ENCODE measurements at places on chromosomes 16 and 17.
A peak's percentile ranks its signal among the peaks of the same experiment; 100 is the strongest.

GRCh38 chr16:24609740-24610415 lies 70.5 kb downstream of the RBBP6 start:
- peak; percentile 7 for DNase-seq

DNA sequence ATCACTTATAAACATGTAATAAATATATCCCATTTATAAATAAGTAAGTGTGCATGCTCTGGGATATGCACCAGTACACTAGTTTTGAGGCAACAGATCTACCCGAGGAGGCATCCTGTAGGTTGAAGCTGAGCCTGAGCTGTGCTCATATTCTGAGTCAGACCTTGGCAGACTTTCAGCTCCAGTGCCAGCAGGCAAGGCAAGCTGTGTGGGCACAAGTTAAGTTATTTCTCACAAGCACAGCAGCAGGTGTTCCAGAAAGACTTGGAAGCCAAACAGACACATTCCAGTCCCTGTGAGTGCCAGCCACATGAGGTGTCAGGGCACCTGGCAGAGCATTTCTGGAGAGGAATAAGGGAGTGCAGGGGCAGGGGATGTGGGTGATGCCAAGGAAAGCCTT lies 1.3 kb upstream of the CLEC19A start:
- DNase-seq: no peak

GRCh38 chr17:80270836-80271235 lies 10.2 kb downstream of the RNF213 start:
- peak; percentile 48 for DNase-seq

DNA sequence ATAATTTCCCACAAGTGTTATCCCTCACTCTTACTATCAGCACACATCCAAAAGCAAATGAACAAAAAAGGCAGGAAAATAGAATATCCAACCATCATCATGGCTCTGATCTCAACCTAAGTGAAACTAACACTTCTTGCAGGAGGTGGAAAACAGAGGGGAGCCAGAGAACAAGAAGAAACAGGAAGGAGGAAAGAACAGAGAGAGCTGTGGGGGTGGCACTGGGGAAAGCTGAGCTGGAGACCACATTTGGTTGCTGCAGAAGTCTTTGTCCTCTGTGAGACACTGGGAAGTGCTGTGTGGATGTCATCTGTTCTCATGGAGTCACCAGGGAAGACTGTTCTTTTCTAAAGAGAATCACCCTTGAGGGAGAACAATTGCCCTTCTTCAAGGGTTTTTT lies 34.7 kb downstream of the GRB7 start:
- DNase-seq: peak; percentile 42

DNA sequence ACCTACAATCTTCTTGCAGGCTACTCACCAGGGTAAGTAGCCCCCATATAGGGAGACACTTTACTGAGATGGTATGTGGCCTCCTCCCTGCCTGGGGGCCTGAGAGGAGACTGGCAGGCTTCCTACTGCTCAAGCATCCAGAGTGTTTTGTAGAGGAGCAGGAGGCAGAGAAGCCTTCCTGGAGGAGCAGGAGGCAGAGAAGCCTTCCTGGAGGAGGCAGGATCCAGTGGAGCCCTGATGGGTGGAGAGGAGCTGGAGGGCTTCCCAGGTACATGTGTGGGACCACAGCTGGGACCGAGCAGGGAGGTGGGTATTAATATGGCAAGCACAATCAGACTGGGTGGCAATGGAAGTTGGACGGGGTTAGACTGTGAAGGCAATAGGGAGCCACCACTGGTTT lies 2.1 kb upstream of the ADGRG5 start:
- DNase-seq: no peak

- DNase-seq: no peak
These were observed 186.0 kb upstream of the FOXF1 start for GRCh38 chr16:86324320-86324719.

DNA sequence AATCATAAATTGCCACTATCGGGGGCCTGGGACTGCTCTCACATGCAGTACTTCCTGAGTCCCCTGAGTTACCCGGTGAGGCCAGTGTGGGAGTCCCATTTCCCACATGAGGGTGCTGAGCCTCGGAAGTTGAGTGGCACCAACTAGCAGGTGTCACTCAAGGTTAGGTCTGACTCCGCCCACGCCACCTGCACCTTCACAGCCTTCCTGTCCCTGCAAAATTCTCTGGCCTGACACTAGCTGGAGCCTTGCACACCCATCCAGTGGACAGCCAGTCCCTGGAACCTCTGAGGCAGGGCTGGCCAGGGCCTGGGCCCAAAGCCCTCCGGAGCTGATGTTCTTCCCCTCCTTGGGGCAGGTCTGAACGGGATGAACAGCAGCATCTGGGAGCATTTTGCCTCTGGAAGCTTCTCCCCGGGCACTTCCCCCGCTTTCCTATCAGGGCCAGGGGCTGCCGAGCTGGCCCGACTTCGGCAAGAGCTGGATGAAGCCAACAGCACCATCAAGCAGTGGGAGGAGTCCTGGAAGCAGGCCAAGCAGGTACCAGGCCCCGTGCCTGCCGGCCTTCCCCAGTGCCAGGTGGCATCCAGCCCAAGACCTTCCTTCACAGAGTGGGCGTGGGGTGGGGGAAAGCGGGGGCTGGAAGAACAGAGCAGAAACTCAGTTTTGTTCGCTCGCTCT lies 21.9 kb downstream of the UNC13D start:
- DNase-seq: peak; percentile 73

DNA sequence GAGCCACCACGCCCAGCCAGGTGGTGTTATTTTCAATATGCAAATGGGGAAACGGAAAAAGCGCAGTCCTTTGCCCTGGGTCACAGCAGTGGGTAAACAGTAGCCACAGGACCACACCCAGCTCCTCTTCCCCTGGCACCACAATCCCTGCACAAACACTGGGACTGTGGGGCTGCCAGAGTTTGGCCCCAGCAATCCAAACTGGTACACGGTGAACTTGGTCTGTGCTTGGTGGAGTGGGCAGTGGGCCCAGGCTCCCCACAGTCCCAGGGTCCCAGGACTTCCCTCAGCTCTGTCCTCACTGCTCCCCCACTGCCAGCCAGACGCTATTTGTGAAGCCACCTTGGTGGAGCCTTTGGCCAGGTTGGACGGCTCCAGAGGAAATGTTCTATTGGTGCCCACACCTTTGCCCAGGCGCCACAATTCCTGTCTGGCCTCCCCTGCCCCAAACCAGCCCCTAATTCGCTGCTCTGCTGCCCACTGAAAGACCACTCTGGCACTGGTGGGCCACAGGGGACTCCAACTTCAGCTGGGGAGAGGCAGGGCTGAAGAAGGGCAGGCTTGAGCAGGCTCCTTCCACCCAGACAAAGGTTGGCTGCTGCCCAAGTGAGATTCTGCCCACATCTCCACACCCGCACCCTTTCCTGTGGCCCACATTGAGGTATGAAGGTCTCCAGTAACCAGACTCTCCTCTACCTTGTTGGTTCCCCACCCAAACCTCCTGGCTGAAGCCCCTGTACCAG lies 2.1 kb downstream of the CHAD start:
- DNase-seq: no peak

GRCh38 chr16:22386976-22387375 lies 12.6 kb upstream of the CDR2 start:
- DNase-seq: no peak

DNA sequence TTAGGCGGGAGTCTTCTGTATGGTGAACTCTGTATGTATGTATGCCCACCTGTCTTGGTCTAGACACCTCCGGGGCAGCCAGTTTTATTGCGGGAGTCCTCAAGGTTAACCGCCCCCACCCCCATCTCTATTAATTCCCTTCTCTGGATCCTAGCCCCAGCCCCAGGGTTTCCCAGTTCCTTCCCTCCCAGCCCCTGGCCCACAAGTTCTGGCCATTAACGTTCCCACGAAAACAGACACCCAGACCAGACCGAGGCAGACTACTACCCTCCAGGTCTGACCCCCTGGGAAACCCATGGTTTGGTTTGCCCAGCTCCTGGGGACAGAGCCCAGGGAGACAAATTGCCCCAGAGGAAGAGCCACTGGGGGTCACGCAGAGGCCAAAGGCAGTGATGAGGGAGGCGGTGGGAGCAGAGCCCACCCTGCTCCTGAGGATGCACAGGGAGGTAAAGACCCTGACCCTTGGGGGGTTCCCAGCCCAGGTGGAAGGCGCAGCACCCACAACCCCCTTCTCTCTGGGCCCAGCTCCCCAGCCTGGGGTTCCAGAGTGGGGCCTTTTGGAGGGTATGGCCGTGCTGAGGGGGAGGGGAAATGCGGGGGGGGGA lies 8.5 kb downstream of the TBKBP1 start:
- no peak for DNase-seq

- no peak for DNase-seq
These were observed 9.7 kb upstream of the CHMP6 start for GRCh38 chr17:80981929-80982425.

DNA sequence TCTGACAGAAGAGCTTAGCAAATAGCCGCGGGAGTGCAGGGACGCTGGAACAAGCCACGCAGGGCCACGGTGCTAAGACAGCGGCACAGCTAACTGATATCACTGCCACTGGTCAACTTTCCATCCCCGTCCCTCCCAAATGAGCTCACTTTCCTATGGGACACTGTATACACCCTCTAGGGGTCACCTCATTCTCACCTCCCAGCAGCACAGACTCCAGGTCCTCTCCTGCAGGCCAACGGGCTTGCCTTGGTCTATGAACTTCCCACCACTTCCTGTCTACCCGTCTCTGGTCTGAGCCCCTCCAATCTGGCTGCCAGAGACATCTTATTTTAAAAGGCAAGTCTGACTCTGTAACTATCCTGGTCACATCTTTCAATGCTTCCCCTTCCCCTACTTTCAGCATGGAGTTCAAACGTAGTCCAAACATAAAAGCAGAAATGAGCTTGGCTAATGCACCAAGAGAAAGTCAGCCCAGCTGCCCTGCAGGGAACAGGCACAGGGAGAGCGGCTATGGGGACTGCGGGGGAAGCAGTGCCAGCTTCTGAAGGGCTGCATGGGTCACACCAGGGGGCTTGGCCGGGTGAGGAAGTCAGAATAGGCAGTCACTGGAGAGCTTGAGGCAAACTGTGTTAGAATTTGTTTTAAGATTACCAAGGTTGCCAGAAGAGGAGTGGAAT lies 26.3 kb upstream of the SLC38A8 start:
- DNase-seq: no peak

DNA sequence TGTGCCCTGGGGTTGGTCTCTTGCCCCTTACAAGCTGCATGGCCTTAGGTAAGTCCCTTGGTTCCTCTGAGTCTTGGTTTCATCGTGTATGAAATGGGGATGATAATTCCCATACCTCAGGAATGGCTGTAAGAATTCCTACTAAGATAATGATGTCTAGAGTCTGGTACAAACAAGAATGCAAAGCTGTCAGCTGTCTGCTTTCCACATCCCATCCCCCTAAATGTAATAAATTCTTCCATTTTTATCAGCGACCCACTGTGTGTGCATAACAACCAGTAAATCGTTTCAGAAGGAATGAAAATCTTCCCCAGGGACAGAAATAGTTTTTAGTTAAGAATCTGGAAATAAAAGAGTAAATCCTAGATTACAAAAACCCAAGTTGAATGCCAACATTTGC lies 95.4 kb downstream of the CPPED1 start:
- no peak for DNase-seq

DNA sequence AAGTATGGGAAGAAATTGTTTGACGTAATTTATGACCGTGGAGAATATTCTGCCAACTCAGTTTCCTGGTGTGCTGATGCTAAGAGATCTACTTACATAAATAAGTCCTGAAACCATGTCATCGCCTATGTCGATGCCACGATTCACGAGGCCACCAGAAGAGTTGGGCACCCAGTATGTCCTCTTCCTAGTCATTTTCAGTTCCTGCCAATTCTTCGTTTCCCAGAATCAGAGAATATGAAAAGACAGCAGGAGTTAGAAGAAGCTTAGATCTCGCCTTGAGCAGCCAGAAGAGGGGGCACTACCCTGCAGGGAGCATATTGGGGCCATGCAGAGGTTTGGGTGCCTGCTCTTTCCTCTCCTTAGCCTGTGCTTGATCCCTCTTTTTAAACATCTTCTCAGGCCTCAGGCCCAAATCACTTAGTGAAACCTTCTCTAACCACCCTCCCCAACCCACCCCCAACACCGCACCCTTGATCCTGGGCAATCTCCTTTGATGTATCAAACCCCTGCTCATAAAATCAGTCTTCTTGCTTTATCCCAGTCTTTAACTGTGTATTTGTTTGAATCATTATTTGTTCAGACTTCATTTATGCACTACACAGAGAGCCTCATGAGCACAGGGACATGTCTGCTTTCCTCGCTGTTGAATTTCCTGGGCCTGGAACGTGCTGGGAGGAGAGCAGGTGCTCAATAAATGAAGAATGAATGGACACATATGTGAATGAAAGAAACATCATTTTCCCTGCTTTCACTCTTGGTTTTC lies 12.2 kb upstream of the LONP2 start:
- peak; percentile 17 for DNase-seq

DNA sequence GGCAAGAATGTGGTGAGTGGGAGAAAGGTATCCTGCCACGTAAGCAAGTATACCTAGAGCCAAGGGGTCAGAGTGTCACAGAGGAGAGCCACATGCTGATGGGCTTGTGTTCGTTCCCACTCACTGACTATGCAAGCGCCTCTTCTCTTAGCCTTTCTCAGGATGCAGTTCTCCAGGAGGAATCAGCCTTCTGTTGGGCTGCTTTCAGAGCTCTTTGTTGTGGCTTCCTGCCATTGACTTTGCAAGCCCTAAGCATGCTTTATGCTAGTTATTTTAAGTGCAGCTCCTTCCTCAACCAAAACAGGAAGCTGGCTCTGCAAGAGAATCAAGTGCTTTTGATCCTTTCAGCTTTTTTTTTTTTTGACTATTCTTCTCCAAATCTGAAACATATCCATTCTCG lies 66.6 kb downstream of the SIAH1 start:
- peak; percentile 56 for DNase-seq

GRCh38 chr17:57666201-57666870 lies 78.8 kb downstream of the CCDC182 start:
- DNase-seq: no peak

DNA sequence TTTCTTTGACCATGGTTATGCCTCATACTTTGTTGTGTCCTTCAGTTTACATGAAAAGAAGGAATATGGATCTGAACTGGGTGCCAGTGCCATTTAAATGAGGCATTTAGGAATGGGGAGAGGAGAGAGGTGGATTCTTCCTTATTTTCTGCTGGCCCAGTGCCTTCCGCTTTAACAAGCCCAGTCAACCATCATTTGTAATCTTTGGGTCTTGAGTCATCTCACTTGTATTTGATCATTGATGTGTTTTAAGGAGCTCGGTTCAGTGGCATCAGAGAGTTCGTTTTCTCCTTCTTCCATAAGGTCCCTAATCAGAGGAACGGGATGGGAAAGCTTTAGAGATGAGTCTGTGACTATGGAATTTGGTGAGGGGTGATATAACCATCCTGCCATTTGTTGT lies 334.9 kb downstream of the WWOX start:
- no peak for DNase-seq

DNA sequence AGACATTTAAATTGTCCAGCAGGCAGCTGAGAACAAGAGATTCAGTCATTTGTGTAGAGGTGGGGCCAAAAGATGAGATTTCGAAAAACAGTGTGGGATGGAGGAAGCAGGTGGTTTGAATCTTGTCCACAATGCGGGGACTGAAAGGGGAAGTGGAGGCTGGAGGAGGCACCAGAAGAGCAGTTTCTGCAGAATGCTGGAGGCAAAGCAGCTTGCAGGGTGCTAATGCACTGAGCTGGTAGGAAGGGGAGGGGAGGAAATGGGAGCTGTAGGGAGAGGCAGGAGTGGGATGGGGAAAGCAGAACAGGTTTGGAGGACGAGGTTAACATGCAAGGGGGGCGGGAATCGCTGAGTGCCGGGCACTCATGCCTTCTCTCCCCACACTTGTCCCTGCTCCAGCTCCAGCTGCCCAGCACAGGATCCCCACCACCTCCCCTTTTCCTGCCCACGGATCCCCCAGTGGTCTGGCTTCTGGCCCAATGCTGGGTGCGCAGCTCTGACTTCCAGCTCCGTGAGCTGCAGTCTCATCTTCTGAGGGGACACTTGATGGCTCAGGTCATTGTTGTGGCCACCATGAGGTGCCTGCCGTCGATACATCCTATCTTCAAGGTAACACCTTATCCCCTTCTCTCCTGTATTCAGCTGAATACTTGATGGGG lies 9.4 kb downstream of the C17orf100 start:
- no peak for DNase-seq
